ENCODE measurements at places on chromosomes 3 and 15.

- no peak for DNase-seq
These were observed 6.0 kb downstream of the GHRL start for GRCh38 chr3:10286596-10287295.

GRCh38 chr3:18217507-18218174 lies 207.5 kb downstream of the SATB1 start:
- no peak for DNase-seq

DNA sequence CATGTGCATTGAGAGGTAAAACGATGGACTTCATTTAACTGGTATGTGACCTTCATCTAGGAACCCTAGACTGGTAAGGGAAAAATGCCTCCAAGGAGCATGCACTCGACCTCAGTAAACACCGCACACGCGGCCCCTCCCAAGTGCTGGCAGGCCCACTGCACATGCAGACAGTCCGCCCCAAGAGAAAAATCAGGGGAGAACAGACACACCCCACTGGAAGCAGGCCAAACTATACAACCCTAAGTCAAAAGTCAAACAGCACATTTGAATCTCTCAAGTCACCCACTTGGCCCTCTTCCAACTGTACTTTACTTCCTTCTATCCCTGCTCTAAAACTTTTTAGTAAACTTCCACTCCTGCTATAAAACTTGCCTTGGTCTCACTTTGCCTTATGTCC lies 250.1 kb upstream of the HES1 start:
- no peak for DNase-seq

DNA sequence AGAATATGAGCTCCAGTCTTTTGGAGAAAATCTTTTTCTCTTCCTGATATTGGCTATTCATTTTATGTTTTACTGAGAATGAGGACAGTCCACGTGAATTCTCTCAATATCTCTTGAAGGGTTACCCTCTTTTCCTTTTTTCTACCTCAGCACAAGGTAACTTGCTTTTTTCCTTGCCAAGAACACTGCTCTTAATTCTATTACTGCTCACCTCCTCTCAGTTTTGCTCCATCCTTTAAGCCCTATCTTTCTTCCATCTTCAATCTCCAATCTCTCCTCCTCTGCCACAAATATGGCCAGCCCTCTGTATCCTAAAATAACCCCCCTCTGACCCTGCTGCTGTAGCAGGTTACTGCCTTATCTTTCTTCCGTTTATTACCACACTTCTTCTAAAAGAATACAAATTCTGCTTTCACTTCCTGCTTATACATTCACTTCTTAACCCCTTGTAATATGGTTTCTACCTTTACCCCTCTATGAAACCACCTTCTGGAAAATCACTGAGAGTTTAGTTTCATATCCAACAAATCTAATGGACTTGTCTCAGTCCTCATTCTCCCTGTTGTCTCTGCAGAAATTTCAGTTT lies 89.0 kb downstream of the NFKBIZ start:
- DNase-seq, result no peak

DNA sequence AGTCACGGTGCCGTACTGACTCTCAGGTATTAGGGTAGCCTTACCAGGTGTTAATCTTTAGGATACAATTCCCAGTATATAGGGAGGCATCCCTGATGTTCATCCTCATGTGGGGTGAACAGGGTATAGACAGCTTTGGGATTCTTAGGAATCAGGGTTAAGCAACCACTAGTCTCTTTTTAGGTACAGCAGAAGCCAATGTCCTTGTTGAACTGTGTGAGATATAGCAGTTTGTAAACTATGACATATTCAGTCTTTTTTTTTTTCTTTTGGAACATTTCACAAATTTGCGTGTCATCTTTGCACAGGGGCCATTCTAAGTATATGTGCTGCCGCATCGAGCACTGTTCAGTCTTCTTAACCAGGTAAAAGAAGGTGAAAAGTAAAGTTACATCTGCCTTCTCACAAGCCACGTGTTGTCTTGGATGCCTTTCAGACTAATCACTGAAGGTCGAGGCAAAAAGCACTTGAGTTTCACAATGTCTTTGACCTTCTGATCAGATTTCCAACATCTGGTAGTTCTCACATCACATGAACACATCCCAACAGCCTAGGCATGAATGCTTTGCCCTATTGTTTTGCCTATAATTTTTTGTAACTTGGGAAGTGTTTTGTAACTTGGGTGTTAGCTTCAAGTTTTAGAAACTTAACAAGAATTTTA lies 17.2 kb downstream of the TSEN2 start:
- no peak for DNase-seq

DNA sequence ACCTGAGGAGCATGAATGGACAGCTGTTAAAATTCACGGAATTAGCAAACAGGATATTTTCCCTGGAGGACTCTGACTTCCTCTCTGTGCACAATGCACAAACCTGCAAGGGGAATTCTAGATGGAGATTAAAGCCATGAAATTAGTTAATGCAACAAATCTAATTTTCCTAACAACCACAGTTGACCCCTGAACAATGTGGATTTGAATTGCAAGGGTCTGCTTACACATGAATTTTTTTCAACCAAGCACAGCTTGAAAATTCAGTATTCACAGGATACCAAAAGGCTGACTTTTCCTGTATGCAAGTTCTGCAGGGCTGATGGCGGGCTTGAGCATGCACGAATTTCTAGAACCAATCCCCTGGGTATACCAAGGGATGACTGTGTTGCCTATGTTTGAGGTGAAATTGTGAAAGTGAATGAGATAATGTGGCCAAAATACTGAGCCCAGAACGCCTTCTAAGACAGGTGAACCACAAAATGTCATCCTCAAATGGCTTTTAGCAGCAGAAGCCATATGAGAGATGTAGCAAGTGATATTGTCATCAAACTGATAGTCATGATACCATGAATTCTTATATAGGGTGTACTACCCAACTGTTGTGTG lies 52.5 kb downstream of the COL8A1 start:
- no peak for DNase-seq

GRCh38 chr3:135109681-135110080 lies 314.6 kb downstream of the EPHB1 start:
- DNase-seq, result no peak

- no peak for DNase-seq
These were observed 375 bp upstream of the MYZAP start for GRCh38 chr15:57591237-57591821.

GRCh38 chr15:36358094-36358493 lies 221.3 kb upstream of the CDIN1 start:
- DNase-seq, result no peak

DNA sequence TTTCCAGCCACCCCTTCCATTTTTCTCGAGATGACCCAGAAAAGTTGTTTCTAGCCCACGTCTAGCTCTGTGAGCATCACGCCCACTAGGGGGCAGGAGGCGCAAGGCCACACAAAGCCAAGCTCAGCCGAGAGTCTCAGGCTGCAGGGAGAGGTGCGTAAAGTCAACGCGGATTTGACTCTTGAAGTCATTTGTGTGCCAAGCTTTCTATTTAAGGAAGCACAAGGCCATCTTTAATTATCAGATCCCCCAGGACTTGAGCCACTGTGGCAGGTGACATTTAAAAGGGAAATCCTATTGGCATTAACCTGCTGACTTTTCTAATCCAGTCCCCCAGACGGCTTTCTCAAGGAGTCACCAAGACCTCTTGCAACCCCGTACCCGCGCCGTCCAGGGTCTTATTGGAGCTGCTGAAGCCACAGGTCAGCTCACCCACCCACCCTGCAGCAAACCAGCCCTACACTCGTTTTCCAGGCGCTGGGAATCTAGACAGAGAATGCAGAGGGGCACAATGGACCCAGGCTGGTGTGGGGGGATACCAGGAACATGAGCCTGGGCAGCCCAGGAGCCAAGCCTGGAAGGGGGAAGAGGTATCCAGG lies 62.1 kb downstream of the CAPN7 start:
- peak; percentile 67 for DNase-seq

GRCh38 chr3:194475138-194475932 lies 11.5 kb downstream of the ATP13A3 start:
- no peak for DNase-seq

DNA sequence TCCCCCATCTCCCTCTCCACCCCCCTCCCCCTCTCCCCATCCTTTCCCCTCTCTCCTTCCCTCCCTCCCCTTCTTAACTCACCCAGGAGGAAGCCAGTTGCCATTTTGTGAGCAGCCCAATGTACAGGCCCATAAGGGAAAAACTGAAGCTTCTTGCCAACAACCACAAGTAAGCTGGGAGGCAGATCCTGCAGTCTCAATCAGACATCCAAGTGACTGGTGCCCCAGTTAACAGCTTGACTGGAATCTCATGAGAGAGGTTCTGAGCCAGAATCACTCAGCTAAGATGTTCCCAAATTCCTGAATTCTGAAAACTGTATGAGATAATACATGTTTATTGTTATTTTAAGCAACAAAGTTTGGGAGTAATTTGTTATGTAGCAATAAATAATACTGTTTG lies 90.7 kb downstream of the C3orf70 start:
- DNase-seq, result no peak

GRCh38 chr3:196639483-196640296 lies at the start of gene NRROS:
TSS of gene NRROS (plus strand) at chr3:196639694. CDS start at chr3:196654540, 14,846 bp downstream.
- DNase-seq, result peak; percentile 43

- DNase-seq, result no peak
These were observed 1234.7 kb downstream of the ROBO2 start for GRCh38 chr3:78274475-78275065.

DNA sequence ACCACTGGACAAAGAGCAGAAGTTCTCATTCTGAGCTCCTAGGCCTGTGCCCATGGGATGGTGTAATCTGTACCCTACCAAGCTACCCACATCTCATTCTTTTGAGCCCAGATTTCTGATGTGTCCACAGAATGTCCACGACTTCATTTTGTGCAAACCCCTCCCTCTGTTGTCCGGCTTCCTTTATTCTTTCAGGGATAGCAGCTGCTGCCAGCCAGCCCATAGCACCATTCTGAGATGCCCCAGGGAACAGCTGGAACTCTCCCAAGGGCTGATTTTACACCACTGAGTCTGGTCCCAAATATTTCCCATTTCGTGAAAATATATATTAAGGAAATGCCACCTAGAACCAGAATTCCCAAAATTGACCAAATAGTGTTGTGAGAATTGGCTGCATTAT lies 236.6 kb downstream of the SATB1 start:
- no peak for DNase-seq

DNA sequence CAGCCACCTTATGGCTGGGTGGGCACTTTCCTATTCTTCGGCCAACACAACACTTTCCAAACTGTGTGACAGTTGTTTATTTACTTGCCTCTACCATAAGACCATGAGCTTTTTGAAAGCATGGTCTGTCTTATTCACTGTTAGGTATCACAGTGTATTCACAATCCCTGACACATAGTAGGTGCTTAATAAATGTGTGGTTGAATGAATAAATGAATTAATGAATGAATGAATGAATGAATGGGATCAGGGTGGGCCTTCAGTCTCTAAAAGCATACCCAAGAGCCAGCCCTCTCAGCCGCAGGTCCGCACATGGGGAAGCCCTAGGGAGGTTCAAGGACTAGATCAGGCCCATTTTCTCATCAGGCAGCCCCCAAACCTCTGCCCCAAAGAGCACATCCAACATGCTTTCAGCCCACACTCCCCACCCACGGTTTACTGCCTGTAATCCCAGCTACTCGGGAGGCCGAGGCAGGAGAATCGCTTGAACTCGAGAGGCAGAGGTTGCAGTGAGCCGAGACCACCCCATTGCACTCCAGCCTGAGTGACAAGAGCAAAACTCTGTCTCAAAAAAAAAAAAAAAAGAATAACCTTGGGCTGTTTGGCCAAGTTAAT lies 95.9 kb downstream of the LIPC start:
- DNase-seq, result no peak

DNA sequence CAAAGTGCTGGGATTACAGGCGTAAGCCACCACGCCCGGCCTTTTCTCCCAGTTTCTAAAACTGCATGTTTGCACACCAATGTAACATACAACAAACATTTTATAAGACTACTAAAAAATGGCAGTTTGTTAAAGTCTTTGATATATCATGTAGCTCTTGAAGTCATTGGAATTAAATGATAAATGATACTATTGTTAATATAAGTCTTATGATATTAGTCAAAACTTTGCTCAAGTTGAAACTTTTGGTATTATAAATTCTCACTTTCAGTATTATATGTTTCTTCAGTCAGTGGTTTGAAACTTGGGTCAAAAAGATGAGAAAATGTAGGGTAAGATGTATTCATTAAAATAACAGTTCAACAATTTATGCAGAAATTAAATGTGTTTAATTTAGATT lies 117.6 kb upstream of the TBL1XR1 start:
- DNase-seq, result no peak

GRCh38 chr15:62854420-62855084 lies 188.0 kb upstream of the TPM1 start:
- no peak for DNase-seq

GRCh38 chr3:106452096-106452495 lies 583.3 kb upstream of the CBLB start:
- DNase-seq, result no peak

DNA sequence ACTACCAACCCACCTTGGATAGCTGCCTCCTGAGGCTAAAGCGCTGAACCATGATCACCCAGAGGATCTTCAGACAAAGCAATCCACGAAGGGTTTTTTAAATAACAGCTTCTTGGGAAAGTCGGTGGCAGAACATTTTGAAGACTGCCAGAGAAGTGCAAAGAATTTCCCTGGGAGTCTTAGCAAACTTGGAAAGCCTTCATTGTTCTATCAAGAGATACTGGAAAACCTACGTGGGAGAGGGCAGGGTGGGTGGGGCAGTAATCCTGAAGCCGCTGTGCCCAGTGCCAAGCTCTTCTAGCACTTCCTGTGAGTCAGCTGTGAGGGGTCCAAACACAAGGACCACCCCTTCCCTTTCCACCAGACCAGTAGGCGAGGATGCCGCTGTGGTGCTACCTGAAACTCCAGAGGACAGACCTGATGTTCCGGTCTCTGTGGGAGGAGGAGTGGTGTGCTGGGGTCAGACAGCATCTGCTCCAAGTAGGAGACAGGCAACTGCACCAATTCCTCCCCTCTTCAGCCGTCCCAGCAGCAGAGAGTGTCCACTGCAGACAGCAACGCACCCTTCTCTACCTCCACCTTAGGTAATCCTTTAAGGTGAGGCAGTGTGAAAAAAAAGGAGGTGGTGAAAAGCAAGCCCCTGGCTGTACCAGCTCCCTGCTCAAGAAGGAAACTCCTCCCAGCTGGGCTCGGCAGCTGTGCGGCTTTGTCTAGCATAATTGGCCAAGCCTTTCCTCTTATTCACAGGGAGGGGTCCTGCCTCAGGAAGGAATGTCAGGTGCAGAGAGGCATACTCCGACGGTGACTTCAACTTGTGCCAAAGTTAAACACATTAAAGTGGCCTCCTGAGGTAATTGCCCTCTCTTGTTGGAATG lies 99.0 kb downstream of the TMCC1 start:
- DNase-seq, result no peak

DNA sequence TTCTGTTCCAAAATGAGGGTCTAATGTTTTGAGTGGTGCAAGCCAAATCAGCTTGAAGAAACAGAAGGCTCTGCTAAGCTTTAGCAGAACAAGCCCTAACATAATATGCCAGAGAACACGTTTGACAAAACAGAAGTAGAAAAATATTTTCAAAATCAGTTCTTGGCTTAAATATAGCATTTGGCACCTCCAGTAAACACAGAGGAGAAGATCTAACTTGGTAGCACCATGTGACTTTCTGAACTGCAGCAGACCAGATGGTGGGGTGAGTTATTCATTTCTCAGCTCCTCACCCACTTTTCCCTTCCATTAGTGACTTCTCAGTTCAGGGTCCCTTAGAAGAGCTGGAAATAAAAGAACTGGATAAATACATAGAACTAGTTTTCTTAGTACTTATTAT lies 395.8 kb downstream of the MAGI1 start:
- no peak for DNase-seq

- no peak for DNase-seq
These were observed 94.8 kb downstream of the ABHD5 start for GRCh38 chr3:43785551-43785950.

GRCh38 chr3:195441476-195441991 lies 1.3 kb downstream of the ACAP2 start:
- no peak for DNase-seq

GRCh38 chr3:56819016-56819809 lies 17.5 kb upstream of the ARHGEF3 start:
- no peak for DNase-seq

Measured in activated naive CD4-positive, alpha-beta T cell (primary cell).